Activated T-cell treated with anti-CD3 and anti-CD28 coated beads for 4 hours (primary cell): ENCODE measurements at places on chromosomes 7 and 10.

DNA sequence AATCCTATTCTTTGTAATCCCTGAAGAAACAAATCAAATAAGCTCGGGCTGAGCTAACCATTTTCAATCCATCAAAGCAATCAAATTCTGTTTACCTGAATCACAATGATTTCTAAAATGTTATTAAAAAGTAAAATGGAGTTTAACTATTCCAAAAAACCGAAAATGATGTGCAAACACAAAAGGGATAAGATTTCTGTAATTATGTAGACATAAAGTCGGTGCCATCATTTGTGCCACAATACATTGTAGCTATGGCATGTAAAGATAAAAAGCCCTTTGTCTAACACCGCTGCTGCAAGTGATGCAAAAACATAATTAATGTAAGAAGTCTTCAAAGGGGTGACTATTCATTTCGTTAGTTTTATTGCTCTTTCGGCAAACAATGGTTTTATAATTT lies 125.1 kb upstream of the FAM204A start:
- no peak for DNase-seq

DNA sequence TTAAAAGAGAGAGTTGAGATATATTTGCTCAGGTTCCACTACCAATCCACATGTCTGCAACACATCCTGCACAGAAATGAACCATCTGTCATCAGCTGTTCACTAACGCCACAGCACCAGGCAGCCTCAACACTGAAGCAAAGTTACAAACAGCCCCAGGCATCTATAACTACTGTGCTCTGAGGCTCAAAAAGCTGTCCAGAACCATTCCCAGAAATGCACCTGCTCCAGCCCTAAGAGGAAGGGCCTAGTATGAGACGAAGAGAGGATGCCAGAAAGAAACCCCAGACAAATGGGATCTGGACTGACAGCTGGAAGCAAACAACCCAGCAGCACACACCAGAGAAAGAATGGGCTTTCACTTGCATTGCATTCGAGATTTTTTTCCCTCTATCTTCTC lies 159.3 kb downstream of the ELMO1 start:
- no peak for DNase-seq

DNA sequence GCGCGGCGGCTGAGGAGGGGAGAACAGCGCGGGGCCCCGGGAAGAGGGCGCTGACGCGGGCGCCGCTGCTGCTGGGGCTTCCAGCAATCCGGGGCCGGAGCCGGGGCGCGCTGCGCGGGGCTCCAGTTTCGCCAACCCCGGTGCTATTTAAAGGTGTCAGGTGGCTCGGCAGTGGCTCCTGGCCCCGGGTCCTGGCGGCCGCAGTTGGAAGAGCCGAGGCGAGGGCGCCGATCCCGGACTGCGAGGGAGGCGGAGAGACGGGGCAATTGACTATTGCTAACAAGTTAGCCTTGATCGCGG lies 347 bp downstream of the LBX1 start:
- DNase-seq, result no peak

DNA sequence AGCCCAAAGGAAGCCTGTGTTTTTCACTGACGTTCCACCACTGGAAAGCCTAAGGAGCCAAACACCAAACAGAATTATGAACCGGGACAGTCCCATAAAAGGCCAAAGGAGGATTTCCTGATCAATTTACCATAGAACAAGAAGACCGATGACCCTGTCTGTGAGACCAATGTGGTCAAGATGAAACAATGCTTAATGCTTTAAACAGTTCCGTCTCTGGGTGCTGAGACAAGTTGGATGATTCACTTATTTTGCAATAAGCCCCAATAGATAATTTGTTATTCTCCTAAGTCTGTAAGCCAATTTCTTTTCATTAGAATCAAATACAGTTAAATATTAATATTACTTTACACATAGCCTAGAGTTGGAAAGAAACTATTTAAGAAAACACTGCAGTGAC lies 134.9 kb downstream of the MICU1 start:
- no peak for DNase-seq

GRCh38 chr7:22569586-22570321 lies 69.8 kb upstream of the STEAP1B start:
- no peak for DNase-seq

DNA sequence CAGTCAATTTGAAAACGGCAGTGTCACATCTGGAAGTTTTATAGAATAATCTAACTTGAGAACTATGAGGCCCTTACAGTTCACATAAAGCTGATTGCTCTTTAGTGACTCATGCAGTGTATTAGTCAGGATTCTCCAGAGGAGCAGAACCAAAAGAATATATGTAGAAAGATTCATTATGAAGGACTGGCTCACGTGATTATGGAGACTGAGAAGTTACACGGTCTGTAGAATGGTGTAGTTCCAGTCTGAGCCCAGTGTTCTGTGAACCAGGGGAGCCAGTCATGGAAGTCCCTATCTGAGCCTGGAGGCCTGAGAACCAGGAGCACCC lies 21.5 kb downstream of the RBM33 start:
- no peak for DNase-seq

- DNase-seq, result no peak
Measured at GRCh38 chr7:16035392-16035791, 348.9 kb upstream of the MEOX2 start.

DNA sequence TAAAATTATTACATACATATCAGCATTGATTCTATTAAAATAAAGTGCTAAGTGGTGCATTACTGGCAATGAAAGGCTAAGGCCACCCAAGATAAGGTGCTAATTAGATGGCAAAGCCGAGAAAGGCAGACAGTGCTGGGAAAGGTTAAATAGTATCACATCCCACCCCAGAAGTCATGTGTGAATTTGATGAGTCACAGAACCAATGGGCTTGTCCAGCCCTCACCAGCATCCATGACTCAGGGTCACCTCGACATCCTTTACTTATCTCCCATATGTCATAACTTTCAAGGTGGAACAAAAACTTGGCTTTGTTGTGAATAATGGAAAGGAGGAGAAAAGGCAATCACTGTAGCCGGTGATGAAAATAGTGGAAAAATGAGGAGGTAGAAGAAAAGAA lies 459.1 kb downstream of the PLXNA4 start:
- no peak for DNase-seq

DNA sequence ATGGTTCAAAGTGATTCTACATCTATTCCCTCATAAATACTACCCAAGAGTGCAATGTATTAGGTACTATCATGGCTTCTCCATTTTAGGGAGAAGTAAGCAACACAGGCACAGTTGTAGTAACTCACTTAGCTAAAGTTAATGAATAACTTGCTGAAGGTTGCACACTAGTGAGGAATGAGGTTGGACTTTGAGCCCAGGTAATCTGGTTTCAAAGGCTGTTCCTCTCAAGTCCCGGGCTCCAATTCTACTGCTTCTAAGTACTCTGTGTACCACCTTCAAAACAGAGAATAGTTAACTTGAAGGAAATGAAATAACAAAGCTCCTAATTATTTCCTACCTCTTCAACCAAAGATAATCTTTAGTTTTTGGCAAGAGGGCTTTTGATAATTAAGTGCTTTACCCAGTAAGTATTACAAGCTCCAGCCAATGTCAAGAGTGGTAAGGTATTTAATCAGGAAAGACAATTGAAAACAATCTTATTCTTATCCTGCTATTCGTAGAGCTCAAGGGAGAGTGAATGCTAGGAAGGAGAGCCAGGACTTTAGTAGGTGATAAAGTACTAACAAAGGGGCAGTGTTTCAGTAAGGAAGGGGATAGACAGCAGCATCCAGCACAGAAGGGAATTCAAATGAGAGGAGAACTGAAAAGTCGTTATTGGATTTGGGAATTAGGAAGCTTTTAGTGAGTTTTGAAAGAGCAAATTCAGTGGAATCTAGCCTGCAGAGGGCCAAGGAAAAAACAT lies 158.2 kb upstream of the PTPRZ1 start:
- no peak for DNase-seq

- no peak for DNase-seq
Measured at GRCh38 chr10:110494532-110494931, 3.2 kb upstream of the DUSP5 start.

- no peak for DNase-seq
Measured at GRCh38 chr7:22909917-22910316, 87.3 kb upstream of the TOMM7 start.
